ENCODE measurements at places on chromosomes 13 and 19.

GRCh38 chr19:54325194-54325621 lies 12.2 kb upstream of the LILRA5 start:
- DNase-seq, result no peak

DNA sequence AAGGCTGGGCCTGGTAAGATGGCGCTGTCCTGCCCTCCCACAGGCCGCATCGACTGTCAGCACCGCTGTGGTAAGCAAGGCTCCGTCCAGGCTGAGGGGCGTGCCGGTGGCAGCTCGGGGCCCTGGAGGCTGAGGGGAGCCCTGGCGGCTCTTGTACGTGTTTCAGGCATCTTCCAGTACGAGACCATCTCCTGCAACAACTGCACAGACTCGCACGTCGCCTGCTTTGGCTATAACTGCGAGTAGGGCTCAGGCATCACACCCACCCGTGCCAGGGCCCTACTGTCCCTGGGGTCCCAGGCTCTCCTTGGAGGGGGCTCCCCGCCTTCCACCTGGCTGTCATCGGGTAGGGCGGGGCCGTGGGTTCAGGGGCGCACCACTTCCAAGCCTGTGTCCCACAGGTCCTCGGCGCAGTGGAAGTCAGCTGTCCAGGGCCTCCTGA lies 1.2 kb downstream of the IZUMO4 start:
- DNase-seq, result no peak

- DNase-seq, result no peak
Measured at GRCh38 chr13:103788061-103788652, 721.9 kb upstream of the SLC10A2 start.

- no peak for DNase-seq
Measured at GRCh38 chr19:30402436-30403202, 30.4 kb downstream of the ZNF536 start.

DNA sequence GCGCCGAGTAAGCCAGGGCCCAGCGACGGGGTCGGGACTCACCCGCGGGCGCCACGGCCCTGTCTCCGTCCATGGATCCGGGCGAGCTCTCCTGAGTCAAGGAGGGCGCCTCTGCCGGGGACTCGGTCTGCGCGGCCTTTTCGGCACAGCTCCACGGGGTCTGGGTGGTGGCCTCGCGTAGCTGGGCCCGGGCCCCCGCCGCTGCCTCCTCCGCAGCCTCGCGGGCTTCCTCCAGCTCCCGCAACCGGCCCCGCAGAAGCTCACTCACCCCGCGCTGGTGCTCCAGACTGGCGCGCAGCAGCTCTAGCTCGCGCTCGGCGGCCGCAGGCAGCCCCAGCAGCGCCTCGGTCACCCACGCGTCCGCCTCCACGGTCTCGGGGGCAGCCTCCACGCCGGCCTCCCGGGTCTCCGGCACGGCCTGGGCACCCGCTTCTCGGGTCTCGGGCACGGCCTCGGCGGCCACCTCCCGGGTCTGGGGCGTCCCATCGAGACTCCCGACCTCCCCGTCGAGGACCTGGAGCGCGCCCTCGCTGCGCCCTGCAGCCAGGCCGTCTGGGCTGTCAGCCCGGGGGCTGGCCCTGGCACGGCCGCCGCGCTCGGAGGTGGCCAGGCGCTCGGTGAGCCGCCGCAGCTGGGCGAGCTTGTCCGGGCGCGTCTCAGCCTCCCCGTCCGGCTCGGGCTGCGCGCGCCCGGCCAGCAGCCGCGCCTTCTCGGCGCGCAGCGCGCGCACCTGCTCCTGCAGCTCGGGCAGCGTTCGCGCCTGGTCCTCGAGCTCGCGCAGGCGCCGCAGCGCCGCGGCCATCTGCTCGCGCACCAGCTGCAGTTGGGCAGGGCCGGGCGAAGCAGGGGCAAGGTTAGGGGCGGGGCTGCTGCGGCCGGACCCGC lies 8.4 kb downstream of the KANK3 start:
- no peak for DNase-seq

DNA sequence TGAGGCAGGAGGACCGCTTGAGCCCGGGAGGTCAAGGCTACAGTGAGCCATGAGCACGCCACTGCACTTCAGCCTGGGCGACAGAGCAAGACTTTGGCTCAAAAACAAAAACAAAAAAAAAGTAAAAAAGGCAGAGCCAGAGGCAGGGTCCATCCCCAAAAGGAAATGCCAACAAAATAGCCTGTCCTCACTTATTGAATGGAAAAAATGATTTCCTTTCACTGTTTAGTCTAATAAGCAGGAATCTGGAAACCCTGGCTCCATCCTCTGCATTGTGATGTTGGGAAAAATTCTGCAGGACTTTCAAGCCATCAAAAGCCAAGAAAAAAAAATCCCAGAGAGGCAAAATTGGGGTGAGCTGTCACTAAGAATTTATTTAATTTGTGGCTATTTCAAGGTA lies 23.2 kb downstream of the ZIC5 start:
- no peak for DNase-seq

DNA sequence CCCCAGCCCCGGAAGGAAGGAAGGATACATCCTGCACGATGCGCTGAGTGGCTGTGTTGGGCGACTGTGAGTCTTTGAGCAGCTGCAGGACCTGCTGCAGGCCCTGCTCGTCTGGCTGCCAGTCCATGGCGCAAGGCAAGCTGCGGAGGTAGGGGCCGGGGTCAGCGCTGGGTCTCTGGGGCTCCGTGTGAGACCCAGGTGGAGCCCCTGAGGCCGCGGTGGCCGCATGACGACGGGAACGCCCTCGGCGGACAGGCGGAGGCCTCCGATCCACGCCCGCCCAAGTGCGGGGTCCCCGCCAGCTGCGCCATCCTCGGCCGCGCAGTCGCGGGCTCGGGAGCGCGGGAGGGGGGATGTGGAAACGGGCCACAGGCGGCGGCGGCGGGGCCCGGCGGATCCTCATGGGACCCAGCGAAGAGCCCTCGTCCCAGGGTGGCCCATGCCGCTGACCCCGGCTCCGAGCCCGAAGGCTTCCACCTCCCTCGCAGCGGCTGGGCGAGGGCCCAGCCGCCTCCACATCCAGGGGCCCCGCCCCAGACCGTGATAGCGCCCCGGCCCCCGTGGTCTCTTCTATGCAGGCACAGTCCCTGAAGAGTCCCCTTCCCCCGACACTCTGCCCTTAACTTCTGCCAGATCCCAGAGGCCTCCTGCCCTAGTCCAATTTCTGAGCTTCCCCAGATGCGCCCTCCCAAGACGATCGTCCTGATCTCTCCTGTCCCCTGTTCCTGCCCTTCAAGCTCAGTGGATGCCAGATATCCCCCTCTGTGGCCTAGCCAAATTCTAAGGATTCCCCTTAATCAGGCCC lies 2.7 kb downstream of the TNPO2 start:
- DNase-seq, result no peak

GRCh38 chr13:107091861-107092260 lies 523.9 kb upstream of the ARGLU1 start:
- no peak for DNase-seq

DNA sequence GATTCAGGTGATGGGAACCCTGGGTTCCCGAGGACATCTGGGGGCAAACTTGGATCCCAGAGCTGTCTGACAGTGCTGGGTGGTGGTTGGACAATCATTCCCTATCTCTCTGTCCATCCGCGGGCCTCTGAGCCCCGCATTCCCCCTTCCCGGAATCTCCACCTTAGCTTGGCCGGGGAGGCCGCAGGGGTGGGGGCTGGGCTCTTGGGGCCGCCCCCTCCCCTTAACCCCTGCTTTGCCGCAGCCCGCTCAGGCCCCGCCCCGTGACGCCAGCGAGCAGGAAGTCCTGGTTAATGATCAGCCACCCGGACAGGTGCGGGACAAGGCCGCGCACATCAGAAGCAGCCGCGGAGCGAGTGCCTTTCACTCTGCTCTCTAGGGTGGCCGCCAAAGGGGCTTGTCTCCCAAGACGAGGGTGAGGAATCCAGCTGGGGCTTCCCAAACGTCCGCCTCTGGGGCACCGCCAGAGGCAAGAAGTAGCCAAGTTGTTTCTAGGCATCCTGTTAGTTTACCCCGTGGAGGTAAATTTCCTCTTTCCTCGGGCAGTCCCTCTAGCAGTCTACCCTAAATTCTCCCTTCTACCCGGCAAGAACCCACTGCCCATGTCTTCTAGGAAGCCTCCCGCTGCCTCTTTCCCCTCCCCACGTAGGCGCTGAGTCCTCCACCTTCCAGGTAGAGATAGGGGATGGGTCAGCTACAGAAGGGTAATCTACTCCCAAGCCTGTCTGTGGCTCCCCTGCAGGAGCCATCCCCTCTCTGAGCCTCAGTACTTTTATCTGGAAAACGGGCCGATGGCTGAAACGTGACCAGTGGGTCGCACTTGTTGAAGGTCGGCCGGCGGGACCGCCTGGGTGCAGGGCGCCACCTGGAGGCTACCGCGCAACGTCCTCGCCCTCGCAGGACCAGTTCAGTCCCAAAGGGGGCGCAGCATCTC lies 3.0 kb downstream of the IRF2BP1 start:
- DNase-seq, result peak; percentile 38

- DNase-seq, result no peak
Measured at GRCh38 chr13:68834375-68834774, 1273.3 kb upstream of the ATXN8OS start.

GRCh38 chr19:30159636-30160035 lies 212.5 kb upstream of the ZNF536 start:
- no peak for DNase-seq

- no peak for DNase-seq
Measured at GRCh38 chr13:112569821-112570220, 18.1 kb downstream of the TUBGCP3 start.

DNA sequence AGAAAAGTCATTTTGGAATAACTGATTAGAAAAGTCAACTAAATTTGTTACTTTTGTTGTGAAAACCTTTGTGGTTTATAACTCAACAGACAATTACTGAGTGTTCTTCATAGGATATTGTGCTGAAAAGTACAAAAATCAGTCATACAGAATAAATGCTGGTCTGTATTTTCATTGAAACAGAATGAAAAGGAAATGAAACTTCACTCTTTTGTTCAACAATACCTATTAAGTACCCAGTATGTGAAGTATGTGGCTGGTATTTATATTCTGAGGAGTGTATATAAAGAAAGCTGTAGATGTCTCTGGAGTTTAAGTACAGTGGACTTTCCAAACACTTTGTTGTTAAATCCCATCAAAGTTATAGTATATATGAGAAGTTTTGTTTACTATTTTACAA lies 828.4 kb upstream of the ATXN8OS start:
- no peak for DNase-seq

- no peak for DNase-seq
Measured at GRCh38 chr13:71255633-71256032, 611.4 kb downstream of the DACH1 start.

GRCh38 chr13:67063036-67063435 lies 167.1 kb downstream of the PCDH9 start:
- DNase-seq, result no peak

DNA sequence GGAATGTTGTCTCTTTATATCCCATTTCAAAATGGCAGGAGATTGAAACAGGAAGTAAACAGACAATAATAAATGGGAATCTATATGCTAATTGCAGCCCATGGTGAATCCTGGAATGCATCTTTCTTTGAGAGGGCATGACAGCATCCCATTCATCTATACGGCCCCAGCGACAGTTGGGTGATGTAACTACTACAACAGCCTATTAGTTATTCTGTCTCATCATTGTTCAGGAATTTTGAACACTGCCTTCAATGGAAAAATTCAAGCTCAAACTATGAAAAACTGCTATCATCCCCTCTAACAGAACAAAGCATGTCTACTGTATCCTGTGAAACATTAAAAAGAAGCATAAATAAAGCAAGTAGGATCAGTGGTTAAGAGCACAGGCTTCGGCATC lies 262.1 kb downstream of the DCT start:
- DNase-seq, result no peak

- peak; percentile 44 for DNase-seq
Measured at GRCh38 chr13:105196052-105196451, 1339.4 kb downstream of the EFNB2 start.

DNA sequence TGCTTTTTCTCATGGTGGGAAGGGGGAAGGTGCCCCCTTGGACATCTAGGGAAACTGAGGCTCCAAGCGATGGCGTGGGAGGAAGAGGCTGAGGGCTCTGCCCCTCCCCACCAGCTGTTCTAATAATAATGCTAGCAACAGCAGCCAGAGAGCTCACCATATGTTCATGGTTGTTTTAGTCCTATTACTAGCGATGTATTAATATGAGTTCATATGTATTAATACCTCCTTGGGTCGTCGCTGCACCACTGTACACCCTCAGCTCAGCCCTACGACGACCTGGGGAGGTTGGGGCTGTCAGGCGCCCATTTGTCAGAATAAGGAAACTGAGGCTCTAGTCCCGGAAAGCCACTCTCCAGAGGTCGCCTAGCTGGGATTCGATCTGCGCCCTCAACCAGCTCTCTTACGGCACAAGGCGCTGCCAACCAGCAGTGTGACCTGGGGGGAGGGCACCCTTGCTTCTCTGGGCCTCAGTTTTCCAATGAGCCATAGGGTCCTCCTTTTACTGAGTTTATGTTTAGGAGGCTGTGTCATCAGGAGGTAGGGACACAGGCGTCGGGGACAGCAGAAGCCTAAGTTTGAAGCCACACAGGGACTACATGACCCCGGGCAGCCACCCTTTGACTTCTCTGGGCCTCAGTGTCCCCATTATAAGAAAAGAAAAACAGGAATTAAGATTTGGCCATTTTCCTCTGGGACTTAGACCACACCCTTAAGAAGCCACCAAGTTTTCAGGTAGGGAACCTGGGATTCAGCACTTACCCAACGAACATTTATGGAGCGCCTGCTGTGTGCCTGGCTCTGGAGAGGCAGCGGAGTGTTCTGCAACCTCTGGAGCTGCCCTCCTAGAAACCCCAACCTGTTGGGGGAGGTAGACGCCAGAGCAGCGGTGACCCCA lies 664 bp downstream of the MAST3 start:
- DNase-seq, result no peak

DNA sequence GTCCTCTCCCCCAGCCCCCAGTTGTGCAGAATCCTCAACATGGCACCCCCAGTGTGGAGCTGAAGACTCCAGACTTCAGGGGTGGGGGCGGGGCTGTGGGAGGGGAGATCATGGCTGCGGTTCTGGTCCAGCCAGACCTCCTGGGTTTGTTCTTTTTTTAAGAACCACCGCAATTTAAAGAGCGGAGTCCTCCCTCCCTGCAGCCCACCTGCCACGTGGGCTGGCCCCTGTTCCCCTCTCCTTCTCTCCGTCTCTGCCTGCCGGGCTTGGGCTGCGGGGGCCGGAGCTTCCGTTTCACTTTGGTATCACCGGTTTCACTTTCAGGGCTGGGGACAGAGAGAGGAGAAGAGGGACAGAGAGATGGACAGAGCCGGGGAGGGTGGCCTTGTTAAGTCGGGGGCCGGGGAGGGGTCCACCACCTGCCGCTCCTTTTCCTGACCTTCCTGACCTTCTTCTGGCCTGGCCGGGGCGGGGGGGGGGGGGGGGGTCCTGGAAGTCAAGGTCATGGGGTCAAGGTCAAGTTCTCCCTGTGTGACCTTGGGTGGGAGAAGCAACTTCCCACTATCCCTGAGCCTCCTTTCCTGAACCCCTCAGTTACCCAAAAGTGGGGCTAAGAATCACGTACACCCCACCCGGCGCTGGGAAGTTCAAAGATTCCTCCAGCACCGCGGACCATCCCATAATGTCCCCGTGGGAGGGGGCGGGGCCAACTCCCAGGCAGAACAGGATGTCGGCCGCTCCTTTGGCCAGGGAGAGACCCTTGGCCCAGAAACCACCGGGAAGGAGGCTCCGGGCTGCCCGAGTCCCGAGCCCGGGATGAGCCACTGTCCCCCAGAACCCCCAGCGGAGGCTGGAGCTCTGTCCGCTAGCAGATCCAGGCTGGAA lies 11.3 kb upstream of the ZBTB7A start:
- DNase-seq, result no peak

Data from non-pigmented ciliary epithelial cell (primary cell).